ENCODE measurements at places on chromosomes 13 and 19.

DNA sequence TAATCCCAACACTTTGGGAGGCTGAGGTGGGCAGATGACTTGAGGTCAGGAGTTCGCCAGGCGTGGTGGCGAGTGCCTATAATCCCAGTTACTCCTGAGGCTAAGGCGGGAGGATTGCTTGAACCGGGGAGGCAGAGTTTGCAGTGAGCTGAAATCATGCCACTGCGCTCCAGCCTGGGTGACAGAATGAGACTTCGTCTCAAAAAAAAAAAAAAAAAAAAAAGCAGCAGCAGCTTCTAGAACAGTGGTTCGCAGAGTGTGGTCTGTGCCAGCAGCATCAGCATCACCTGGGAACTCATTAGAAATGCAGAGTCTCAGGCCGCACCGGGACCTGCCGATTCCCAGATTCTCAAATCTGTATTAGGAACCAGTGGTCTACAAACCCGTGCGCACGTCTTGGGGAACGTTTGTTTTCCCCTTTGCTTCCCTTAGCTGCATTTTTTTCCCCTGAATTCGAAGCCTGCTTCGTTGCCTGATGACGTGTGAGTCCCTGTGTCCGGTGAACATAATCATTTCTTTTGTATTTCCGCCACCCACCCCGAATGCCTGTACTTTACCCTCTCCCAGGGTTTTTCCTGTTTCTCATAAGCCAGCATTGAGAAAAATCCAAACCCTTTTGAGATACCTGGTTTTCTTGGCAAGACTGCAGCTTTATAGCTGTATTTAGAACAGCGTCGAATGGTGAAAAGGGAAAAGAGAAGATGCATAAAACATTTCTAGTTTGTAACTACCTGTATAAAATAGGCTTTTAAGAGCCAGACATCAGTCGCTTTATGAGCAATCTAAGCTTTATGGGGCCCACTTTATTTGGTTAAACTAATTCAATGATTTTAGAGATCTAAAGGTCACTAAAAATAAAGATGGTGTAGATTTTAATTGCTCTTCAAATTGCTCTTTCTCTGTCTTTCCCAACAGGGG is 49.8 kb downstream of the BICRA start:
- no peak for DNase-seq

DNA sequence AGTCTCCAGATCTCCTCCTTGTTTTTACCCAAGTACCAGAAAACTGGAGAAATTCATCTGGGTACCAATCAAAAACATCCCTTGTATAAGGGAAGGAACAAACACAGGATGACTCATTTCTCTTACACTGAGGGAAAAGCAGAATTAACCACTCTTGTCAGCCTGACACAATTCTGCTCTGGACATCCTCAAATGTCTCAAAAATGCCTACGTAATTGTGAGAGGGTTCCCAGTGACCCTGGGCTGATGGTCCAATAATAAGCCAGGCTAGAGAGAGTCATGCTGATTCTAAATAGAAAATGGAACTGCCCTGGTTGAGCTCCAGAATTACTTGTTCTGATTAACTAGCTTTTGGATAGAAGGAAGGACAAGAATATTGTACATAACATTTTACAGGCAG is 14.5 kb downstream of the ZNF708 start:
- no peak for DNase-seq

DNA sequence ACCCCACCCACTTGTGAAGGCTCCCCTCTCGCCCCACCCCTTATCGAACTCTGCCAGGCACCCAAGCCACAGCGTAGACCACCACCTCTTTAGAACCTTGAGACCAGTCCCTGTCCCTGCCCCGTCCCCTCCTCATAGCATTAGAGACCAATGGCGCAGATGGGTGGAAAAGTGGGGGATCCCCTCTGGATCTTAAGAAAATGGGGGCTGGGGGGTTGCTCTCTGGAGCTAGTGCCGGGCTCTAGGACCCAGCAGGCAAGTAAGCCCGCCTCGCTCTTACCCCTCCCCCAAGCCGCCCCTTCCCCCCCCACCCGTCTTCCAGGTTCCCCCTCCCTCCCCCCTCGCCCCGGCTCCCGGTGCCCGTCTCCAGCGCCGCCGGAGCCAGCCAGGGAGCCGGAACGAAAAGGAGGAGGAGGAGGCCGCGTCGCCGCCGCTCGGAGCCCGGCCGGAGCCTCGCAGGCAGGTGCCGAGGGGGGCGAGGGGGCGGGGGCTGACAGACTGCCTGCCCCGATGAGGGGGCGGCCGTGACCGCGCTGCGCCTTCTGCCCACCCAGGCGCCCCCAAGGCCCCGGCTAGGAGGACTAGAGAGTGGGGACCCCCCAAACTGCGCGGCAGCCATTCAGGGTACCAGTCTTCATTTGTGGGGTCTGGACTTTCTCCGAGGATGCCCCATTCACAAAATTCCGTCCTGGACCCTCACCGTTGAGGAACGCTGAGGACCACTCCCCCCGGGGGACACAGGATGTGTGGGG is at the start of gene SPRED3:
Gene SPRED3, plus strand, starts transcription at position 349 of the 752 bp plus-strand sequence. CDS start 1,606 bp downstream, outside the sequence.
- DNase-seq: no peak

GRCh38 chr13:78040205-78040830 is 121.7 kb upstream of the EDNRB start:
- DNase-seq: no peak

- no peak for DNase-seq
These were observed 9.0 kb downstream of the STARD13 start for GRCh38 chr13:33276570-33276969.

DNA sequence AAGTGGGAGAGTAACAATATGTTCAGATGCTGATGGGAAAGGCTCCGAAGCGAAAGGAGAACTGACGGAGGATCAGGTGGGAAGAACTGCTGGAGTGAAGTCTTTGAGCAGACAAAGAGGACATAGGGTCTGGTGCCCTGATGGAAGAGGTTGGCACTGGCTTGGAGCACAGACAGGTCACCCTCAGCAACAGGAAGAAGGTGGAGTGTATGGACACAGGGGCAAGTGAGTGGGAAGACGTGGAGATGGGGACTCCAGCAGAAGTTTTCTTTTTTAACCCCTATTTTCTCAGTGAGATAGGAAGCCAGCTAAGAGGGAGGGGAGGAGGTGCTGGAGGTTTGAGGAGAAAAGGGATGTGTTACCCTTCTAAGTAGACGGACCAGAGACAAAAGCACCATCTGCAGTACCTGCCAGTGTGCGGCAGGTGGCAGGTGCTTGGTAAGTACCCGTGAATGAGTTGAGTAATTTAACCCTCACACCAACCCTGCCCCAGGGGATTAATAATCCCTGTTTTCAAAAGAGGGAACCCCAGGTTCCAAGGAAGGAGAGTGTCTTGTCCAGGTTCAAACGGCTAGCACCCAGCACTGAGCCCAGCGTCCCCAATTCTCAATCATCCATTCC is 11.2 kb downstream of the HAS1 start:
- DNase-seq: no peak

GRCh38 chr19:9862938-9863337 is 27.8 kb downstream of the PIN1 start:
- no peak for DNase-seq

GRCh38 chr13:97256343-97256783 is 34.2 kb downstream of the MBNL2 start:
- DNase-seq: no peak

- DNase-seq: no peak
These were observed 59.4 kb downstream of the TSC22D1 start for GRCh38 chr13:44516771-44517170.

DNA sequence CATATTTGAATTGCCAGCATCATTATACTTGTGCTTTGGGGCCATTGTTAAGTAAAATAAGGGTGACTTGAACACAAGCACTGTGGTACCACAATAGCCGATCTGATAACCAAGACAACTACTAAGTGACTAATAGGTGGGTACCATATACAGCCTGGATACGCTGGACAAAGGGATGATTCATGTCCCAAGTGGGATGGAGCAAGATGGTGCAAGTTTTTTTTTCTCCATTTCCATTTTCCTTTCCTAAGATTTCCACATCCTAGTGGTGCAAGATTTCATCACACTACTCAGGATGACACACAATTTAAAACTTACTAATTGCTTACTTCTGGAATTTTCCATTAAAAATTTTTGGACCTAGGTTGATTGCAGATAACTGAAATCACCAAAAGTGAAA is 15.1 kb downstream of the BRCA2 start:
- DNase-seq: no peak

DNA sequence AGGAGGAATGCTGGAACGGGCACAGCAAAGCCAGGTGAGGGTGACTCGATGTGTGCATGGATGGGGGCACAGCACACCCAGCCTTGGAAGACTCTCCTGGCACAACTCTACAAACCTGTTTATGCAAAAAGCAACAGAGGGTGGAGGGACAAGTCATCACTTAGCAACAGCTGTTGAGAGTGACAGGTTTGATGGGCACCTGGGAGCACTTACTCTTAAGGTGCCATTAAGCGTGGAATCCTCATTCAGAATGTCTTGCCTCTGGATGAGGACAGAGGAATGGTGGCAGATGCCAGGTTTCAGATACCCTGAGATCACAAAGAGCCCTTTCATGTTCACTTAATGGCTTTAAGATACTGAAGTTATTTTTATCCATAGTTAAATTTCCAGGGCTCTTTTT is 97.0 kb downstream of the DCT start:
- no peak for DNase-seq

DNA sequence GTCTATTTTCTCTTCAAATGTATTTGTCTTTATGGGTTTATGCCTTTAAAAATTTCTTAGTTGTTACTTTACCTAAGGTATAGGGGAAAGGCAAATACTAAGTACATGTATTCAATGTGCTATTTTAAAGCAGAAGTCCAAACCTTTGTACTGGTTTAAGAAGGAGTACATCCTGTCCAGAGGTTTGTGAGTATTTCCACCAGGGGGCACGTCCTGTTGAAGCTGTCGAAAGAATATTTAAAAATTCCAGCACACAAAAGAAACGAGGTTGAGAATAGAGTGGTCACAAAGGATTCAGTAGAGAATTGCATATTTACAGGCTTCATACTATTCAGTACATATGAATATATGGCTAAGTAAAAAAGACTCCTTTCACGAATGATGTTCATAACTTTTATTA is 59.8 kb downstream of the URI1 start:
- no peak for DNase-seq

DNA sequence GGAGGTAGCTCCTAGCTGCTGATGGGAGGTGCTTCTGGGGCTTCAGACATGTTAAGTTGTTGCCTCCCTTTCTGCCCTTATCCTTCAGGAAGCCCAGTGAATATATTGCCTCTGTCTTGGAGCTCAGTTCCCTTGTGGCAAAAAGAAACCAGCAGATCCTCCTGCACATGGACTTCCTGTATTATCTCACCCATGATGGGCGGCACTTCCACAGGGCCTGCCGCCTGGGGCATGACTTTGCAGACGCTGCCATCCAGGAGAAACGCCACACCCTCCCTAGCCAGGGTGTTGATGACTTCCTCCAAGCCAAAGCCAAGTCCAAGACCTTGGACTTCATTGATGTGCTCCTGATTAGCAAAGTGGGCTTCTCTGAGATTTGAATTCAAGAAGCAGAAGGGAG is 6.0 kb upstream of the CYP4F12 start:
- no peak for DNase-seq

GRCh38 chr19:50779504-50780457 is 9.5 kb downstream of the GPR32 start:
- no peak for DNase-seq

DNA sequence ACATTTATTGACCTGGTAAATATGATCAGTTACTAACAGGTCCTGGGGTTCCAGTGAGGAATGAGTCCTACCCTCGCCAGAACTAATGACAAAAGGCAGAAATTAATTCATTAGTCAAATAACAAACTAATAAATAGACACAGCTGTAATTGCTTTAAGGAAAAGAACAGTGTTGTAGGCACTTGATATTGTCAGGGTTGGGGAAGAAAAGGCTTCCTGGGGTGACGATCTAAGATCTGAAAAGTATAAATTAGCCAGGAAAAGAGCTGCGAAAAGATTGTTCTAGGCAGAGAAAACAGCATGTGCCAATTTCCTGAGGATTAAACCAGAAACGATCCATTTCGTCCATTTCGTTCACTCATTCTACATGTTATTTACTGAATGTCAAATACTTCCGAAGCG is 670 bp upstream of the CHAF1A start:
- DNase-seq: no peak
